ENCODE measurements at places on chromosomes 12 and 14.

- no peak for DNase-seq
Observed at GRCh38 chr14:66503532-66503931, 4.4 kb upstream of the GPHN start.

DNA sequence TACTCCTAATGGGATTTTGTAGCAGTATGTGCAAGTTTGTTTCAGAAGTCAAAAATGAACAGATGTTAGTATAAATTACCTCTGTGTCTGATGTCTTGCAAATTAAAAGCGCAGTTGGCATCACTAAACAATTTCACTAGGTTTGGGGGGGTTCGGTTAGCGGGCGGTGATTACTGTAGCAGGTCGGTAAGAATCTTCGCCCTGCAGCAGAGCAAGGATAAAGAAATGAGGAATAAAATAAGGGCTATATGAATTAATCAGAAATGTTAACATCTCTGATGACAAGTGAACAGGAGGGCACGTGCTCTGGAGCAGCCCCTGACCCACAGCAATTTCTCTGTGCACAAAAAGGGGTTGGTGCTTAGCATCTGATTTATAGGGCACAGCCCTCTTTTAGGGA lies 43.6 kb upstream of the VSX2 start:
- DNase-seq: no peak

- DNase-seq: no peak
Observed at GRCh38 chr12:252636-253035, 10.0 kb downstream of the SLC6A13 start.

DNA sequence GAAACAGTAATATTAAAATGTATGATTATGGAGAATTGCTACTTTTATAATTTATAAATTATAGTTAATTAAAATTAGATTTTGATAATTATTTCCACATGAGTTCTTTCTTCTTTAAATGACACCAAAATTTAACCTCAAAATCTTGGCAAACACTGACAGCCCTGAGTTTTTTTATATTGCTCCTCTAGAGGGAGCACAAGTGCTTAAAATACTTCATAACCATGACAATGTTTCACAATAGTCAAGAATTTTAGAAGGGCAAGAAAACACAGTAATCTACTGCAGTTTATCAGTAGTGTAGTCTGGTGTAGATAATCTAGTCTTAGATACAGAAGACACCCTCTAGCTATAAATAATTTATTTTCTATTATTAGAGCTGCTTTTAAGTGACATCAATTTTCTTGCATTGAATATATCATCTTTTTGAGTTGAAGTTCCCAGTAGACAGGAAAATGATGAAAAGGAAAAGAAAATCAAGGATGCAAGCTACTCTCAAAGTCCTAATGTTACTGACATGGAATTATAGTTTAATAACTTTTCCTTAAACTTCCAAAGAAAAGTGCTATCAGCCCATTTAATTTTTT lies 14.3 kb upstream of the PTGER2 start:
- no peak for DNase-seq

DNA sequence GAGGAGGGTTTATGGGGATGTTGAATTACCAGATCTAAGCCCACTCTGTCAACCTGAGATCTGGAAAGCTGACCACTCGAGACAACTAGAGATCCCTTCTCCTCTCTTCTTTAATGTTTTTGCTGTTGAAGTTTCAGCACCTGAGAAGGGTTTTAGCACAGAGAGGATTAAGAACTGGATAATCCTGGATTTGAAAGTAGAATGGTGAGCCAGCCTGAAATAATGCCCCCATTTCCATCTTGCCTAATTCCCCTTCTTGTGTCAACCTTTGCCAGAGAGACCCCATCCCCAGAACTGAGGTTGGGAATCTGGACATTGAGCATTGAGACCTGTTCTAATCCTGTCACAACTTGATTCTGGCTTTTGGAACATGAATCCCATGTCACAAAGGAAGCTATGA lies 87.8 kb upstream of the RFLNA start:
- no peak for DNase-seq

DNA sequence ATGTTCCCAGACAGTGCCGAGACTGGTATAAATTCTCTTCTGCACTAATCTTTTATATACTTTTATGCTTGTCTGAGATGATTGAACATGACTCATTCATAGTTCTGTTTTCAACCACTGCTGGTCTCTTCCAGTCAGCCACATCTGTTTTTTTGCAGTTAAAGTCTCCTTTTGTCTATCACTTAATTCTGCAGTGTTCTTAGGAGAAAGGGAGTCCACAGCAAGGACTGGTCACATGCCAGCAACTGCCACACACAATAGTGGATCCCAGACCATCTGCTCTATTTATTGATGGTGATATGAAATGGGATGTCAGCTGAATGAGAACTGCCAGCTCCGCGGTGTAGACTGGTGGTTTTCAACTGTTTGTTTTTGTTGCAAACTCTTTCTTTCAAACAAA lies 379.8 kb downstream of the MED13L start:
- DNase-seq: no peak

DNA sequence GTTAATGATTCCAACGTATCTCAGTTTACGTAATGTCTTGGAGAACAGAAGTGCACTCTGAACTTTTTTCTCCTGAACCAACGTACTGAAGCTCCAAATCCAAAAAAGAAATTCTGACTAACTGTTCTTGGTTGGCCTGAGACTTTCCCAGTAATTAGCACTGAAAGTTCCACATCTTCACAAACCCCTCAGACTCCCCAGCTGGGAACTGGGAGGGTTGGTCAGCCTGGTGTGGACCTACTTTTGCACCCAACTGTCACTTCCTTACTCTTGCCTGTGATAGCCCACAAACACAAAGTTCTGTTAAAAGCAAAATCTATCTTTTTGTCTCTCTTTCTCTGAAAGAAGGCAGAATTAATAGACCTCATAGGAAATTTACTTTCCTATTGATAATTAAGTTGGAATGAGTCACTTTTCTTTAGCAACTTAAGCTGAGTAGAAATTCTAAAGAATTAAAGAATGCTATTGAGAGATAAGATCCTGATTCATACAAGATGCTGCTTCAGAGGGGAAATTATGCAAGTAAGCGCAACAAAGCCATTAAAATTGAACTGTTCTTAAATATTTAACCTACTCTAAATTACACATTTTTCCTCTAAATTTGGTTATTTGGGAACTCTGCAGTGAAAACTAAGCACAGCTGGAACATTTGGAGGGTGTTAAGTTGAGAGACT lies 155.0 kb downstream of the EPS8 start:
- DNase-seq: no peak
